ENCODE measurements at places on chromosomes 2 and 18.
A peak's percentile ranks its signal among the peaks of the same experiment; 100 is the strongest.

- DNase-seq, result no peak
These were observed 67.0 kb downstream of the FEZ2 start for GRCh38 chr2:36530983-36531354.

- no peak for DNase-seq
These were observed 28.4 kb downstream of the NGEF start for GRCh38 chr2:232984451-232985207.

GRCh38 chr2:22673529-22673928 lies 711.5 kb upstream of the KLHL29 start:
- DNase-seq, result no peak

DNA sequence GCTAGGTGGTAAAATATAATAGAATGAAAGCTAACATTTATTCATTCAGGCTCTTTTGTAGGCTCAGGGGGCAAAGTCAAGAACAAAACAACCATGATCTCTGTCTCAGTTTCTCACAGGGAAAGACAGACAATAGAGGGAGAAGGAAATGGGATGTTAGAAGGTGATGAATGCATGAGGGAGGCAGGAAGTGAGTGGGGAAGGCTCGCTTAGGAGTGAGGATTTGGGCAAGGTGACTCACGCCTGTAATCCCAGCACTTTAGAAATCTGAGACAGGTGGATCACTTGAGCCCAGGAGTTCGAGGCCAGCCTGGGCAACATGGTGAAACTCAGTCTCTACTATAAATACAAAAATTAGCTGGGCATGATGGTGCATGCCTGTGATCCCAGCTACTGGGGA lies 88.4 kb downstream of the CTIF start:
- DNase-seq, result no peak

DNA sequence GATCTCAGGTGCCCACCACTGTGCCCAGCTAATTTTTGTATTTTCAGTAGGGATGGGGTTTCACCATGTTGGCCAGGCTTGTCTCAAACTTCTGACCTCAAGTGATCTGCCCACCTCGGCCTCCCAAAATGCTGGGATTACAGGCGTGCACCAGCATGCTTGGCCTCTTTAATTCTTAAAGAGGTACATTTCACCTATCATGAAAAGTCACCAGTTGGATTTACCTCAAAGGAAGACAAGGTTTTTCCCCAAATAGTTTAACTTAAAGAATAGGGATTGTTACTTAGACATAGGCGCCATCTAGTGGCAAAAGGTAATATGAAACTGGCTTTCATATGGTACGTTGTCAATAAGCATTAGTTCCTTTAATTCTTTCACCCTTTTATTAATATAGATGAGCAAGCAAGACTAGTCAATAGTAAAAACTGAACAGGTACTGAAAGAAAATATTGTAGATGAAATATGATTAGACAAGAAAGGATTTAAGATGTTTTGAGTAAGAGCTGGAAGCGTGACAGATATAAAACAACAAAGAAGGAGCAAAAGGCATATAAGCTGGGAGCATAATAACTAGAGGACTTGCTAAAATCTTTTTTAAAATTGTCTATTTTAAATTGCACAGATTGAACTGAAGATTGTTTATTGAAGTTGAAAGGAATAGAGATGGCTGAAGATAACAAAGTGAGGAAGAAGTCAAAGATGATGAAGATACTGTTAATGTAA lies 35.0 kb upstream of the PSMD14 start:
- DNase-seq, result no peak

- DNase-seq, result no peak
These were observed 8.7 kb upstream of the CCL20 start for GRCh38 chr2:227804975-227805374.

- DNase-seq, result no peak
These were observed 6.1 kb upstream of the CPLX4 start for GRCh38 chr18:59324623-59324971.

DNA sequence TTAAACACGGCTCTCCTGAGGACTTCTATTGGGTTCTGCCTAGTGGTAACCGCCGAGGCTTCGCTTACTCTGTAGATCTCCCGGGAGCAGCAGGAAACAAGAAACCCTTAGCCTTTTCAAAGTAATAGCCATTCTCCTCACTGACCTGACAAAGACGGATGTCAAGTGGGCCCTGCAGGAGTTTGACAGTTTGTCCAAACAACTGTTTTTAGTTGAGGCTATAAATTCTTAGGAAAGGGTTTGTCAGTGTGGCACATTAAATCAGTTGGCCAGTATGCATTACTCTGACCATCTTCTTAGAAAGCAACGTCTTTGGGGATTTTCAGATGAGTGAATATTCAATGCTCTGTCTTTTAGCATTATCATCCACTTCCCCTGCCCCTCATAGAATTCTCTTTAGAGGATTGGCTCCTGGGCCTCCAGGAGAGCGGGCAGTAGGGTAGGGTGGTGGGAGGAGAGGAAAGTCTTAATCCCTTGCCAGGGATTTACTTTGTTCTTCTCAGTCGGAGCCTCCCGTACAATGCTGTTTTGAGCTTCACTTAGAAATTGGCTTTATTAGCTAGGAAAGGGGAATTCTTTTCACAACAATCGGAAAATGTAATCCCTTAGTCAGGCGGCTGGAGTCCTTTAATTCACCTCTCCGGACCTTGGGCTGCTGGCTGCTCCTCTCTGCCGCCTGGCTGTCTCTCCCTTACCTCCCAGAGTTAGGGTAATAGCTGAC lies 13.3 kb upstream of the C18orf32 start:
- DNase-seq, result no peak

DNA sequence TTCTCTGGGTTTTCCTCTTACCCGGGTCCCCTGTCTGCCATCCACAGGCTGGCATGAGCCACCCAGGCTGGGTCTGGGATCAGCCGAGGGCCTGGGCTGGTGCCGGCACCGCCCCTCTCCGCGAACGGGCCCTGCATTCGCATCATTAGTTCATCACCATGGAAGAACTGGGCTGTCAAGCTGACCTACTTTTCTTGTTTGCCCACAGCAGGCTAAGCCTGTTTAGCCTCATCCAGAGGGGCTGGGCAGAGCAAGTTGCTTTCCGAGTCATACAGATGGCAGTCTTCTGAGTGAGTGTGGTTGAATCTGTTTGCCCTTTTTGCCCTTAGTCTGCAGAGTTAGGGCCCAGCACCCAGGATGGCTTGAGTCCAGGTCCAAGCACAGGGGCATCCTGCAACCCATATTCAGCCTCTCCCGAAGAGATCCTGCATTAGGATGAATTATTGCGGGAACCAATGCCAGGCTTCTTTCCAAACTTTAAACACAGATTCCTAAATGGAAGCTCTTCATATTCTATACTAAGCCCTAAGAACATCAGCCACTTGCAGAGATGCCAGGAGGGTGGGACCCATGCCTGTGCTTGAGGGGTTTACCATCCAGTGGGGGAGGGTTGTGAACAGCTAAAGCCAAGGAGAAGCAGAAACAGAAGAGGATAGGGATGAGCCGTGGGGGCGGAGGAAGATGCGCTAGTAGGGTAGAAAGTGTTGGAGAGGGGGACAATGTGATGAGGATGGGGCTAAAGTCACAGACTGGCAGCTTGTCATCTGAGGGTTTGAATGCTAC lies 68.0 kb downstream of the NPAS2 start:
- no peak for DNase-seq

- DNase-seq, result no peak
These were observed 113.0 kb downstream of the RBMS1 start for GRCh38 chr2:160380611-160381010.

GRCh38 chr2:44981714-44982108 lies 27.5 kb downstream of the SIX2 start:
- DNase-seq, result peak; percentile 59

DNA sequence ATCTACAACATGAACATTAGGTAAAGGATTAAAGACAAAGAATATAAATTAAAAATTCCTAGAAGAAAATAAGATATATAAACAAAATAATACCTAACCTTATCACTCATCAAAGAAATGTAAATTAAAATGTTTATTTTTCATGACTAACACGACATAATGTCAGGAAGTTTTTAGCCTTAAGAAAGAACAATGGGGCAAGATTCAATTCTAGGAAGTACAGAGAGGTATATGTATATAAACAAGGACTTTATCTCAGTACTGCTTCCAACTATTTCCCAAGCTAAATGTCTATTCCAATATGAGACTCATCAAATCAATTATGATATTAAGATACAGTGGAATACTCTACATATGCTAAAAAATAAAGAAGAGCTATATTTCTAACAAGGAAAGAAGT lies 44.1 kb downstream of the TTC21B start:
- DNase-seq, result no peak

GRCh38 chr2:100321866-100322820 lies at the start of gene LONRF2:
Gene LONRF2, minus strand, starts transcription at chr2:100322501. Its CDS starts 408 bp downstream, at chr2:100322093.
- no peak for DNase-seq

GRCh38 chr2:42954227-42954962 lies 162.0 kb upstream of the HAAO start:
- DNase-seq, result no peak

GRCh38 chr18:76874642-76875389 lies 52.5 kb downstream of the ZNF236 start:
- no peak for DNase-seq

- no peak for DNase-seq
These were observed 34.8 kb downstream of the SDC1 start for GRCh38 chr2:20190170-20190569.

DNA sequence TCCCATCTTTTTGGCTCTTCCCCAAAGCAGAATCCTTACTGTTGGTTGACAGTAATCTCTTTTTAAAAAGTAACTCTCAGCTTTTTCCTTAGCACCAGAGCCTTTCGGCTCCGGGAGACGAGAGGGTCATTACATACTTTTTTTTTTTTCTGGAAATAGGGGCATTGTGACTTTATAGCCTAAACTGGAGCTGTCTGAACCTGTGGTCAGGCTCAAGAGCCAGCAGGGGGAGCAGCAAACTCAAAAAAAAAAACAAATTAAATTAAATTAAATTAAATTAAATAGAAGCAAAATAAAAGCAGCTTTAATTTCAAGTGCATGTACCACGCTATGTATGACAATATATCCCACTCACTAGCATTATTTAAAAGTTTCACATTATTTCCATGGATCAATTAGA lies 156.6 kb downstream of the DTNA start:
- DNase-seq, result no peak

GRCh38 chr2:238100049-238100820 lies at the start of gene ESPNL:
Gene ESPNL, plus strand, starts transcription at chr2:238100340. Its CDS starts 80 bp downstream, at chr2:238100420.
- no peak for DNase-seq

DNA sequence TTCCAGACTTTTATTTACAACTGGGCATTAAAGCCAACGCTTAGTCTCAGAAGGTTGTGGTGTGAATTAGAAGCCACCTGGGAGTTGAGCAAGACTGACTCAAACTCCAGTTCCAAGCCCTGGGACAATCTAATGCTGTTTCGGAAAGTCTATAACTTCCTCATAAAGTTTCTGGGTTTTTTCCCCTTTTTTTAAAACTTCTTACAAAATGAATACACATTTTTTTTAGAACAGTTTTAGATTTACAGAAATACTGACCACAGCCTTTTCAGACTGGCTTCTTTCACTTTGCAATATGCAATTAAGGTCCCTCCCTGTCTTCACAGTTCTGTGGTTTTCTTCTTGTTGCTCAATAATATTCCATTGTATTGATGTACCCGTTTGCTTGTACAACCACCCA lies 115.9 kb upstream of the TWIST2 start:
- no peak for DNase-seq

GRCh38 chr2:235411905-235412485 lies 81.8 kb upstream of the AGAP1 start:
- DNase-seq, result no peak

DNA sequence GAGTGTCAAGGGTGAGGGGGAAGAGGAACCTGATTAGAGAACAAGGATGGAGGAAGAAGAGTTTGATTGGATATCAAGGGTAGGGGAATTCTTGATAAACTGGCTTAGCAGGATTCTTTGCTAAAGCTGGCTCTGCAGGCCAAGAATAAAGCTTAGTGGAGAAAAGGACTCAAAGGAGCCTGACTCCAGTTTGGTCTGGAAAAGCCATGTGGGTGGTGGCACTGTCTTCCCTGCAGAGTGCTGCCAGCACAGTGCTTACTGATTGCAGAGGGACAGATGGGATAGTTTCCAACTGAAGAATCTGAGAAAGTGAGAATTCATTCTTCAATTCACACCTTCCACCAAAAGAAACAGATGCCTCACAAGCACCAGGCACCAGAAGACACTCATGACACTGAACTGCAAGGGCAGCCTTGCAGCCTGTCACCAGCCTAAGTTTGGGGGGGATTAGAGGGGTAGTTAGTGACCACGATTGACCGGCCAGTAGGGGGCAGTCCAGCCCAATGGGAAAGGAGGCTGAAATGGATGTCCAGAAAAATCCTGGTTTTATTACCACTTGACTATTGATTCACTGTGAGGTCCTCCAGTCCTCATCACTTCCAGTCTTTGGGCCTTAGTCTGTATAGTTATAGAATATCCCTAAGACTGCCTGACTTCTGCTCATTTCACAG lies 334.5 kb downstream of the SMAD2 start:
- DNase-seq, result no peak

GRCh38 chr18:50558157-50558556 lies 1.7 kb upstream of the MAPK4 start:
- DNase-seq, result no peak

Measured in stimulated activated CD8-positive, alpha-beta memory T cell treated with anti-CD3 and anti-CD28 coated beads, Interleukin-4, amount 100 ng/mL, for 4 hours (primary cell).